Gastroesophageal sphincter (tissue), 4 donors: ENCODE measurements at places on chromosomes 4 and X. TPM values are rescaled to one million over a fixed set of nuclear protein-coding genes. Genes with fewer than 3 reads are reported as not detected.

SH3D19 gene
- 136 TPM for total RNA-seq

KLHL13 gene
- 19.6 TPM for total RNA-seq

DNA sequence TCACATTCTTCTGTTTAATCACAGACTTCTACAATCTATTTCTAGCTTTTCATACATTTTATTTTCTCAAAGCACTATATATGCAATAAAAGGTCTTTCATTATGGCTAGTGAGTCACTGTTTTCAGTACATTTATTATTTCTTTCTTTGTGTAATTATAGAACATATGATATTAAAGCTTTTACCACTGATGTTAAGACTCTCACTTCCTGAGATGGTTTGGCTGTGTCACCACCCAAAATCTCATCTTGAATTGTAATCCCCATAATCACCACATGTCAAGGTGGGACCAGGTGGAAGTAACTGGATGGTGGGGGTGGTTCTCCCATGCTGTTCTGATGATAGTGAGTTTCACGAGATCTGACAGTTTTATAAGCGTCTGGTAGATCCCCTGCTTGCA is 41.9 kb downstream of the UBA6 start:
- ATAC-seq: no peak

GRCh38 chr4:23560748-23561147 is 329.1 kb downstream of the PPARGC1A start:
- no peak for ATAC-seq
